Endothelial cell of coronary artery (primary cell): ENCODE measurements at places on chromosomes 1 and 21. TPM values are rescaled to one million over a fixed set of nuclear protein-coding genes. Genes with fewer than 3 reads are reported as not detected.

The FOXO6 gene
- total RNA-seq, result 0.18 and 0.19 TPM in 2 replicates

The SLC35F3 gene
- total RNA-seq, result not detected in 2 replicates

The CYP4X1 gene
- total RNA-seq, result 0.85 and 1.7 TPM in 2 replicates

The SYT2 gene
- not detected in 2 replicates for total RNA-seq
